Peyer's patch (tissue), 4 donors: ENCODE measurements at places on chromosomes 7 and 10. TPM values are rescaled to one million over a fixed set of nuclear protein-coding genes. Genes with fewer than 3 reads are reported as not detected.

GRCh38 chr10:986137-986825 lies 2.0 kb upstream of the GTPBP4 start:
- no peak for DNase-seq
- H3K36me3 ChIP-seq, result no peaks in the 10 kb centered on the region
- peaks cover 8% of the 10 kb centered on the region for H3K4me1 ChIP-seq

DNA sequence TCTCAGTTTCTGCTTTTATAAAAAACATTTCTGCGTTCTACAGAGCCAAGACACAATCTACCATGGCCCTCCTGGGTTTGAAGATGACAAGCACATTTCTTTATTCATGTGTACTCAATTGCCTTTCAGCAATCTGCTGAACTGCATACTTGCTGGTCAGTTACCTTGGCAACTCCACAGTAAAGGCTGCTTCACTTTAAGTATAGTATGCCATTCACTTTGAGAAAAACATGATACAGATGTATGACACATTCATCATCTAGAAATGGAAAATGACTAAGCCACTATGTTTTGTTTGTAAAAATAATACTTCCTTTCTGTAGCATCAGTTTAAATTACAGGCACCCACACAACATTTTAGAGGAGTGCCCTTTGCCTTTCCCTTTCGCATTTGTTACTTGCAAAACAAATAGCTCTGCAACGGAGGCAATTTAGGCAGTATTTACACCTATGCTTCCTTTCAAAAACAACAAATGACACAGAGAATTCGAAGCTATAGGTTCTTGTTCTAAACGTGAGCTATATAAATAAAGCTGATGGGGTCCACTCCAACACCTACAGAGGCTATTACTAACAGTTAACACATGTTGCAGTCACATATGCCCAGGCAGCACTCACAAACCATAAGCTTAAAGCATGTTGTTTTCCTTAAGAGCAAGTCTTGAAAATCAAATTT lies 23.5 kb downstream of the SGCE start:
- no peak for DNase-seq
- H3K36me3 ChIP-seq, result no peaks in the 10 kb centered on the region
- H3K4me3 ChIP-seq, result no peak overlapping the region
- H3K27ac ChIP-seq, result no peak overlapping the region
- H3K27me3 ChIP-seq, result no peaks in the 10 kb centered on the region
- H3K4me1 ChIP-seq, result no peaks in the 10 kb centered on the region

DNA sequence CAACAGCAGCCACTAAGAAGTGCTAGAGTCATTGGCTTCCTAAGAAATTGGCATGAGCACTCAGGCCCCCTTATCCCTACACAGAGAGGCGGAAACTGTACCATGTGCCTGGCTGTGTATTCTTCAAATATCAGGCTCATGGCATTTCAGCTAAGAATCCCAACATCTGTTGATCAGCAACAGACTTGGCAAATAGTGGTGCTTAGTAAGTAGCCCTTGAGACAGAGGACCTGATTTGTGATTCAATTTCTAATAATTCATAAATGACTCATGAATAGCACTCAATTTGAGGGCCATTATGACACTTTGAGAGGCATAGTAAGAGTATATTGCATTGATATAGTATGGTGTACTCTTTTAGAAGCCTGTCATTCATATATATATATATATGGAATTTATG lies 309.1 kb downstream of the LRMDA start:
- no peaks in the 10 kb centered on the region for H3K4me1 ChIP-seq
- no peaks in the 10 kb centered on the region for H3K27me3 ChIP-seq
- no peak overlapping the region for H3K27ac ChIP-seq
- no peak overlapping the region for H3K4me3 ChIP-seq

The CALHM3 gene
- total RNA-seq, result not detected

DNA sequence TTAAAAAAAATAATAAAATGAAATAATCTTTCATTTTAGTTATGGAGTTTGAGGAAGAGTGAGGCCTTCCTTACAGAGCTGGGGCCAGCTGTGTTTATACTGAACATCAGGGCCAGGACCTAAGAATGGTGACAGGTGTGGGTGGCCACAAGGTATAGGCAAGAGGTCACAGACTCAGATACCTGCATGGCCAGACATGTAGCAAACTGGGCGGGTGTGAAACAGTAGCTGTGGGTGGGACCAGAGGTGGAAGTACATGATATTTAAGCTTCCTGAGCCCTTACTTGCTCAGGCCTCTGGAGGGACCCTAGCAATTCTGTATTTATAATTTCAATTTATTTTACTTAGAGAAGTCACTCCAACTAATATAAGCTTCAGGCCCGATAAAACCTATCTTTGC lies 27.7 kb upstream of the CAMK1D start:
- no peak overlapping the region for H3K4me3 ChIP-seq
- H3K36me3 ChIP-seq, result no peaks in the 10 kb centered on the region
- DNase-seq, result no peak
- H3K27me3 ChIP-seq, result no peaks in the 10 kb centered on the region
- H3K27ac ChIP-seq, result no peak overlapping the region

DNA sequence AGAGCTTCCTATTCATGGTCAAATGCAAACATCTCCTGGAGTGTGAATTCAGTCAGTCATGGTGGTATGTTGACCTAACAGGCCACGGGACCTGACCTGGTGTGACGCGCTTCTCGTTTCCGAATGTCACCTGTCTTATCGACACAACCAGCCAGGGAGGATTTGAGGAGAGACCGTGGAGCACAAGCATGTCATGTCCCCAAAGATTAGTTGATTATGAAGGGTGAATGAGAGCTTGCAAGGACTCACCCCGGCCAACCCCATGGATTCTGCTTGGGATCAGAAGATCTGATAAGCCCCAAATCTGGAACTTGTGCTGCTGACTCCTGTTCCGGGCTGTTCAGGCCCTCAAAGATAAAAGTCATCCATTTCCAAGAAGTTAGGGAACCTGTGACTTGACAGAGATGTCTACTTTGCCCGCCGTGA lies 10.5 kb downstream of the ADRA2A start:
- no peaks in the 10 kb centered on the region for H3K27me3 ChIP-seq
- H3K36me3 ChIP-seq, result no peaks in the 10 kb centered on the region

GRCh38 chr7:142443216-142444010 lies 185.6 kb upstream of the PRSS58 start:
- no peak for DNase-seq
- H3K27ac ChIP-seq, result no peak overlapping the region
- H3K27me3 ChIP-seq, result no peaks in the 10 kb centered on the region
- H3K36me3 ChIP-seq, result no peaks in the 10 kb centered on the region
- H3K4me3 ChIP-seq, result no peak overlapping the region

- H3K36me3 ChIP-seq, result no peaks in the 10 kb centered on the region
- H3K27ac ChIP-seq, result no peak overlapping the region
- peaks cover 8% of the 10 kb centered on the region for H3K4me1 ChIP-seq
- no peak for DNase-seq
These were observed 86.9 kb downstream of the DAGLB start for GRCh38 chr7:6360841-6361240.

- H3K36me3 ChIP-seq, result no peaks in the 10 kb centered on the region
- H3K27ac ChIP-seq, result peak overlapping the region; percentile 60
- DNase-seq, result peak; percentile 70
- no peaks in the 10 kb centered on the region for H3K27me3 ChIP-seq
- no peaks in the 10 kb centered on the region for H3K4me1 ChIP-seq
These were observed 11.7 kb downstream of the ADIRF start for GRCh38 chr10:86979977-86980448.

DNA sequence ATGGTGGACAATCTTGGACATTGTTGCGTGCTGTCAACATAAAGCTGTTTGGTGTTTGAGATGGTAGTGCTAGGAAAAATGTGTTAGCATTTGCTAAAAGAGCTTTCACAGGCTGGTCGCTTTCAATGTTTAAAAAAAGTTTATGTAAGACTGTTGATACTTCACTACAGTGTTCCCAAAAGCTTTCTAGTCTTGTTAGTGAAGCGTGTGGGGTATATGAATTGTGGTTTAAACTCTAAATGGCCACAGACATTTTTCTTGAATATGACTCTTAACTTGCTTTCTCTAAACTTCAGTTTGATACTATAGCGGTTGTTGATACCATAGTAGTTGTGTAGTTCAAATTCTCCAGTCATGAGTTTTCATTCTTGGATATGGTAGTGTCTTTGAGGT lies 44.9 kb downstream of the MCU start:
- DNase-seq, result no peak
- H3K36me3 ChIP-seq, result no peaks in the 10 kb centered on the region
- H3K4me3 ChIP-seq, result no peak overlapping the region
- no peaks in the 10 kb centered on the region for H3K4me1 ChIP-seq

DNA sequence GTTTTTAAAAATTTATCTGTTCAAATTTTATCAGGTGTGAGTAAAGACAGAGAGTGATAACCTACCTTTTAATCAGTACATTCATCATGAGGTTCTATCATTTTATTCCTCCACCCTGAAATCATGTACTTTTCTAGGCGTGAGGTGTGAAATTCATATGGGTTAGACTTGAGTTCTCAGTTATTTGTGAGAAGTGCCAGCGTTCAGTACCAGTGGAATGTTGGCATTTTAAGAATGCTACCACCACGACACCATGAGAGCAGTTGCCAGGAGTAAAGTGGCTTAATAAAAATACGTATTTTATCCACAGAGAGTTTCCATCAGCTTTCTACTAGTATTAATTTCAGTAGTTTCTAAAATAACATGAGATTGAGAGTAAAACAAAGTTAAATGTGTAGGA lies 104.1 kb upstream of the FERD3L start:
- DNase-seq, result no peak
- no peaks in the 10 kb centered on the region for H3K27me3 ChIP-seq
- H3K36me3 ChIP-seq, result no peaks in the 10 kb centered on the region
- H3K4me3 ChIP-seq, result no peak overlapping the region
- no peaks in the 10 kb centered on the region for H3K4me1 ChIP-seq
- H3K27ac ChIP-seq, result no peak overlapping the region

DNA sequence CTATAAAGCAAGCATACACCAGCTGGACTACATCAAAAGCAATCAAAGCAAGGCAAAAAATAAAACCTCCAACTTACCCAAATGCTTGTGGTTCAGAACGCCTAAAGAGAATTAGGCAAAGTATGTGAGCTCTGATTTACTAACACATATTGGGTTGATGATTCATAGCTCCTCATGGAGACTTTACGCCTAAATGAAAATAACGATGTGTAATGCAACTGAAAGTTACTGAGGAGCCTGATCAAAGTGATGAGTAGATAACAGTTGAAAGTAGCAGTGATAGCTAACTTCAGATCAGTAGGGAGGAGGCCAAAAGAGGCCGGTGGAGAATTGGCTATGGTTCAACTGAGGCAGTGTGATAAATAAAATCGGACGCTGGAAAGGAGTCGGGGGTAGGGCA lies 85.0 kb downstream of the MPP7 start:
- H3K4me3 ChIP-seq, result no peak overlapping the region
- H3K27me3 ChIP-seq, result no peaks in the 10 kb centered on the region
- no peaks in the 10 kb centered on the region for H3K36me3 ChIP-seq

The PLAU gene
- total RNA-seq, result 0.53 TPM

GRCh38 chr10:110458266-110458920 lies 39.3 kb upstream of the DUSP5 start:
- peak; percentile 18 for DNase-seq
- no peaks in the 10 kb centered on the region for H3K27me3 ChIP-seq
- H3K4me1 ChIP-seq, result peaks cover 21% of the 10 kb centered on the region
- no peak overlapping the region for H3K4me3 ChIP-seq
- no peaks in the 10 kb centered on the region for H3K36me3 ChIP-seq

The ABCB1 gene
- 43.7 TPM for total RNA-seq

DNA sequence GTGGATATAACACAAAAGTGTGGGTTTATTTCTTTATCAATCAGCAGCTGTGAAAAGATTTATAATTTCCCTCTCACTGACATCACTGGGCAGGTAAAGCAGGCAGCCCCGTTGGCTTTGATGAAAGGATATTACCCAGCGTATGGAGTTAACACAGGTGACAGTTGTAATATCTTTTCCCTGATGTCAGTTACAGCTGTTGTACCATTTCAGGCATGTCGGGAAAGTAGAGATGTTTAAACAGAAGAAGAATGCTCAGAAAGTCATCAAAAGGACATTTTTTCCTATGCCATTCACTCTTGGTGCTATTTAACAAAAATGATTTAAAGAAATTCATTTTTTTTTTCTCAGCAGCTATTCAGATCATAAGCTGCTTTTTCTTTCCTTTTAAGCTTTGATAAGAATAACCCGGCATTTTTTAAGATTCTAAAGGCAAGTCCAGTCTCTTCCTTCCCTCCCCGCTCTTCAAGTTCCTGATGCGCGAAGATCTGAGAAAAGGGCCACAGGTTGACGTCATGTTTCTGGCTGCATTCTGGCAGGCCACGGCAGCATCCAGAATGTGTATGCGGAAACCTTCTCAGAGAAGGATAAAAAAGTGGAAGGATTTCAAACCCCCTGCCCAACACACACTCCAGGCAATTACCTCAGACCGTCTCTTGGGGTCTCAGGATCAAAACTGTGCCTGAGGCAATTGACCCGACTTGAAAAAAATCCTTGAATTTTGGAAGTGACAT lies 32.5 kb upstream of the ADAM12 start:
- DNase-seq, result no peak
- no peaks in the 10 kb centered on the region for H3K27me3 ChIP-seq
- no peak overlapping the region for H3K4me3 ChIP-seq
- H3K36me3 ChIP-seq, result no peaks in the 10 kb centered on the region
- no peaks in the 10 kb centered on the region for H3K4me1 ChIP-seq

The ZNF853 gene
- total RNA-seq, result 1.1 TPM

The MSS51 gene
- total RNA-seq, result 6.8 TPM

The COL13A1 gene
- total RNA-seq, result 0.94 TPM

- no peak for DNase-seq
- H3K27ac ChIP-seq, result no peak overlapping the region
- H3K4me1 ChIP-seq, result no peaks in the 10 kb centered on the region
- no peak overlapping the region for H3K4me3 ChIP-seq
- no peaks in the 10 kb centered on the region for H3K36me3 ChIP-seq
These were observed 83.3 kb upstream of the DYNC1I1 start for GRCh38 chr7:95688931-95689495.

DNA sequence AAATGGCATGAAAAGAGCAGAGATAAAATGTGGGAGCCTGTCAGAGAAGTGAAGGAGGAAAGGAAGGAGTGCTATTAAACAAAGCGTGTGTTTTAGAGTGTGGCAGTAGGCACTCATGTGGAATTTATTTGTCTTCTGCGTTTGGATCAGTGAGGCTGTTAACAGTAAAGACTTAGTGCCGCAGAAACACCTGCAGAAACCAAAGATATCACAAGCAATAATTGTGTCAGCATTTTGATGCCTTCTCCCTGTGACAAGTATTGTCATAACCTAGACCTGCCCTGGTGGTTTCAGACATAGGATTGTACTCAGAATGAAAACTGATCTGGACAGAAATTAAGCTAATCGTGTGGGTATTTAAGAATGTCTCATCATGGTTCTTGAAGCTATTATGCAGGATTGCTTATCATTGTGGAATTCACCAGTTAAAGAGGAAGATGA lies 191.0 kb downstream of the CAMK1D start:
- no peak for DNase-seq
- H3K4me1 ChIP-seq, result no peaks in the 10 kb centered on the region
- H3K27ac ChIP-seq, result no peak overlapping the region
- H3K27me3 ChIP-seq, result no peaks in the 10 kb centered on the region
- H3K36me3 ChIP-seq, result no peaks in the 10 kb centered on the region
- H3K4me3 ChIP-seq, result no peak overlapping the region

The AKR1C8 gene
- not detected for total RNA-seq
